ENCODE measurements at places on chromosomes 12 and 14. TPM values are rescaled to one million over a fixed set of nuclear protein-coding genes. Genes with fewer than 3 reads are reported as not detected.
A peak's percentile ranks its signal among the peaks of the same experiment; 100 is the strongest.

TMEM132D gene
- under 0.01 TPM for total RNA-seq

DNA sequence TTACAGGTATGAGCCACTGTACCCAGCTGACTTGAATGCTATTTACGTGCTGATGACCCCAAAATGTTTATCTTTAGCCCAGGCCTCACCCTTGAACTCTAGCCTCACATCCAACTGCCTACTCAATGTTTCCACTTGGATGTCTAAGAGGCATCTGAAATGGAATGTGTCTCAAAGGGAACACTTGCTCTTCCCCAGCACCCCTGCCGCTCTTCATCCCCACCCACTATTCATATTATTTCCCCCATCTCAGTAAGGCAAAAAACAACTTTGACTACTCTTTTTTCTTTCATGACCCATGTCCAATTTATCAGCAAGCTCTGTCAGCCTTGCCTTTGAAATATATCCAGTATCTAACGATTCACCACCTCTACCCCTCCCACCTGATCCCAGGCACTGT lies 204.6 kb downstream of the PAWR start:
- no peak for DNase-seq

DNA sequence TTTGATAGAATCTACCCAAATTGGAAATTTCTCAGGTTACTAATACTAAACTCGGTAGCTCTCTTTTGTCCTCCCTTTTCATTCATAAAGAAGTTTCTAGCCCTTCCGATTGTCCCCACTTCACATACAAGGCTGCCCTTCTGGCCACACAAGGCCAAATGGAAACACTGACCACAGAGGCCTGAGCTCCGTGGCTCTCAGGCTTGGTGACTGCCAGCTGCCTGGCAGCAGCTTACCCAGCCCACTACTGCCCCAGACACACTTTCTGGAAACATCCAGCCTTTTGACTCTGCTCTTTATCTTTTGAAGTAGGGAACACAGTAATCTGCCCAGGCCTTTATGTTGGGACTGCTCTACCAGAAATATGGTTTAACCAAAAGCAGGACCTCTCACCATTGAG lies 167.2 kb downstream of the GCH1 start:
- no peak for DNase-seq

PRPH gene
- 40.5 TPM for total RNA-seq

- no peak for DNase-seq
Measured at GRCh38 chr14:86915406-86915805, 1077.6 kb downstream of the GALC start.

PPP1R36 gene
- 2.2 TPM for total RNA-seq

CCDC177 gene
- total RNA-seq = not detected

NR1H4 gene
- not detected for total RNA-seq

VWF gene
- 64.2 TPM for total RNA-seq

TSPAN9 gene
- total RNA-seq = 18.2 TPM

DNA sequence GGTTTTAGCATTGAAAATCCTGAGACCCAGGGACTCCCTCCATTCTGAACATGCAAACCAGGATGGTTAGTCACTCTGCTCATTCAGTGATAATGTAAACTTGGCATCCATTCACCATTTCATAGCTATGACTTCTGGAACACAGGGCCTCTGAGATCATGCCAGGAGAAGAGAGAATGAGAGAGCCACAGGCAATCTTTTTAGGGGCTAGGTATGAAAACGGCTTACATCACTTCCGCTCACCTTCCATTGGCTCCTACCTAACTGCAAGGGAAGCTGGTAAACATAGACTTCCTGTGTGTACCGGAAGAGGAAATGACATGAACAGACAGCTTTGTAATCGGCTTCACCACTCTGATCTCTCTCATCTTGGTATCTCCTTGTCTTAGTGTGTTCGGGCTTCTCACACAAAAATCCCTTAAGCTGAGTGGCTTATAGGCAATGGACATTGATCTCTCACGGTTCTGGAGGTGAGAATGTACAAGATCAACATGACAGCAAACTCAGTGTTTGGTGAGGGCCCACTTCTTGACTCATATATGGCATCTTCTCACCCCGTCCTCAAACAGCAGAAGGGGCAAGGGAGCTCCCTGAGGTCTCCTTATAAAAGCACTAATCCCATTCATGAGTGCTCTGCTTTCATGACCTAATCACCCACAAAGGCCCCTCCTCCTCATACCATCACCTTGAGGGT lies 465.9 kb upstream of the TBX3 start:
- DNase-seq = no peak

ASPG gene
- total RNA-seq = not detected

GRCh38 chr14:67410313-67410712 lies 1.7 kb downstream of the PLEK2 start:
- peak; percentile 36 for DNase-seq

GRCh38 chr14:93231129-93231979 lies 24.3 kb downstream of the UBR7 start:
- DNase-seq = no peak

C12orf54 gene
- total RNA-seq = 1.2 TPM

- DNase-seq = peak; percentile 82
Measured at GRCh38 chr12:12899530-12900380, 8.4 kb downstream of the GPRC5A start.

GRCh38 chr14:29705801-29706200 lies 221.8 kb downstream of the PRKD1 start:
- DNase-seq = no peak

SLC38A4 gene
- 1.3 TPM for total RNA-seq

- DNase-seq = no peak
Measured at GRCh38 chr14:71060825-71061455, 153.7 kb downstream of the PCNX1 start.

DNA sequence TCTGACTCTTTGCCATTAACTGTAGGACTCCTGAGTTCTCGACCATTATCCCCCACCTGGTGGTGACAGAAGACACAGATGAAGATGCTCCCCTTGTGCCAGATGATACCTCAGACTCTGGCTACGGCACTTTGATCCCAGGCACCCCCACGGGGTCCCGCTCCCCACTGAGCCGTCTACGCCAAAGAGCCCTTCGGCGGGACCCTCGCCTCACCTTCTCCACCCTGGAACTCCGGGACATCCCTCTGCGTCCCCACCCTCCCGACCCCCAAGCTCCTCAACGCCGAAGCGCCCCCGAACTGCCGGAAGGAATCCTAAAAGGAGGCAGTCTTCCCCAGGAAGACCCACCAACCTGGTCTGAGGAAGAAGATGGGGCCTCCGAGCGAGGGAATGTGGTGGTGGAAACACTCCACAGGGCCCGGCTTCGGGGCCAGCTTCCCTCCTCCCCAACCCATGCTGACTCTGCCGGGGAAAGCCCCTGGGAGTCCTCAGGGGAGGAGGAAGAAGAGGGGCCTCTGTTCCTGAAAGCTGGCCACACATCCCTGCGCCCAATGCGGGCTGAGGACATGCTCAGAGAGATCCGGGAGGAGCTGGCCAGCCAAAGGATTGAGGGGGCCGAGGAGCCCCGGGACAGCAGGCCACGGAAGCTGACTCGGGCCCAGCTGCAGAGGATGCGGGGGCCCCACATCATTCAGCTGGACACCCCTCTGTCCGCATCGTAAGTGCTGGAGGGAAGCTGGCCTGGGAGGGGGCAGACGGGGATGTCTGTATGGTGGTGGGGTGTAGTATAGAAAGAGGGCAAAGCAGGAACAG lies 14.4 kb downstream of the TNFRSF1A start:
- DNase-seq = no peak

GRCh38 chr12:108778053-108778452 lies 46.7 kb upstream of the CORO1C start:
- DNase-seq = no peak

RARG gene
- total RNA-seq = 17.2 TPM

DNA sequence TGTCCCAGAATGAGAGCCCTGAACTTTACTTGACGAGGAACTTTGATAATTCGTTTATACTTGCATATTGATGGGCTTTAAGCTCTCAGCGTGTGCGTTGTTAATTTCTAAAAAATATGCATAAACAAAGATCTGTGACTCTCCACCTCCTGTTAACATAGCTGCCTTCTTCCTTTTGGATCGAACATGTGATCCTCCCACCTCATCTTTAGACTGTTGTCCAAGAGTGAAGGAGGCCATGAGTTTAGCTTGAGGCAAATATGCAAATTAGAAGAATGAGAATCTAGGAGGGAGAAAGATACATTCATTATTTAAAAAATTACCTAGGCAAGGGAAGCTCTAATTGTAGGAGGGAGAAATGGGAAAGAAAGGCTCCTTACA lies 617 bp downstream of the TTC8 start:
- DNase-seq = no peak

- DNase-seq = no peak
Measured at GRCh38 chr14:64069634-64070359, 217.0 kb downstream of the SYNE2 start.

GRCh38 chr14:66360366-66360926 lies 125.7 kb upstream of the CCDC196 start:
- DNase-seq = no peak

CCNB1IP1 gene
- 44.0 TPM for total RNA-seq

DNA sequence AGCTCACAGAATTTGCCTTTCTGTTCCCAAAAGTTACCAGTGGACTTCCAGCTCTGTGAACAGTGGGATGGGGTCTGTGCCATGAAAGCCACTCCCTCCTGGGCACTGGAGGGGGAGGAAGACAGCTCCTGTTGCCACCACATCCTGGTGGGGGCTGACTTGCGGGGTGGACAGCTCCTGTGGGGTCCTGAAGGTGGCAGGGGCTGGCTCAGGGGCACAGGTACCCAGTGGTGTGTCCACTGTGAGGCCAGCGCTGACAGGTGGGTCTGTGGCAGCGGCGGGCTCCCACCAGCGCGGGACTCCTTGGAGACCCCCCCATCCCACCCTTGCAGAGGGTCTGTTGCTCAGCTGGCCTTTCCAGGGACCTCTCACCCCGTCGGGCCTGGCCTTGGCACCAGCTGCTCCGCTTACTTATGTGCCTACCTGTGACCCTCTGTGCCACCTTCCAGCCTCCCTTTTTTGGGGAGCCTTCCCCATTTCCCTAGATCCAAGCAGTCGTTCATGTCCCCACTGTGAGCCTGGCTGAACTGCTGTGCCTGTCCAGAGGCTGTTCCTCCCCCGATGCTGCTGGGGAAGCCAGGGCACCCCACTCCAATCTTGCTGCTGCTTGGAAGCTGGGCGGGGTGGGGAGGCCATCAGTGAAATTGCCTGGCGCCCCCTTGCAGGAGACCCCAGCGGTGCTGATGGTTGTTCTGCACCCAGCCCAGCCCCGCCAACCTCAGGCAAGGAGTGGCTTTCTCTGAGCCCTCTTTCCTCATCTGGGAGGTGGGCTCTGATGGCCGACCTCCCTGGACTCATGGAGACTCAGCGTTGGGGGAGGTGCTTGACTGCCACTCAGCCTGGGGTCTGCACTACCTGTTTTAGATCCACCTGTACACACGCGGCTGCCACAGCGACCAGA lies 2.2 kb downstream of the TEDC1 start:
- peak; percentile 64 for DNase-seq

ETFBKMT gene
- 3.1 TPM for total RNA-seq

NPFF gene
- not detected for total RNA-seq

DNA sequence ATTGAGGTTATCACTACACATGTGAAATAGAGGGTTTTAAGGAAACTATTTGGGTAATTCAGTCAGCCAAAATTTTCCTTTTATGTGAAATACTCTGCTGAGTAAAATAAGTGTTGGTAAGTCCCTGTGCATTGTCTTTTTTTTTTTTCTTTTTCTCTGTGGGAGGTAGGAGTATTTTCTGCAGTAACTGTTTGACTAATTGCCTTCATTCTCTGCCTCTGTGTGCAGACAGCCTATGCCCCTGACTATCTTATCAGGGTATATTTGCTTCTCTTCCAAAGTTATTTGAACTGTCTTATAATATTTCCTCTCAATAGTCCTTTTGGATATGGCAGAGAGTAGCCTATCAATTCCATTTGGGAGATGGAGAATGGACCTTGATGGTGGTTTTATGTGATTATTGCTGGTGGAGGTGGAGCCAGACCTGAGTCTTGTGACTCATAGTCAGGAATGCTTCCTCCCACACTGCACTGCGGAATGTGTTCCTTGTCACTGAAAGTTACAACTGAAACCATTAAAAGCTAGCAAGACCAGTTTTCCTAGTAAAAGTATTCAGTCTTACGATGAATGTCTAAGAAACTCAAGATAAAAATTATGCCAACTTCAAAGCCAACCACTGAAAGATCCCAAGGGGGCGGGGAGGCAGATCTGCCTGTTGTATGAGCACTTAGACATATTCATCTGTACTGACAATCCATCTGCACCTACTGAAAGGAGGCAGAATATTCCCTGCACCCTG lies 40.9 kb upstream of the STXBP6 start:
- no peak for DNase-seq

LRFN5 gene
- 6.1 TPM for total RNA-seq

DNA sequence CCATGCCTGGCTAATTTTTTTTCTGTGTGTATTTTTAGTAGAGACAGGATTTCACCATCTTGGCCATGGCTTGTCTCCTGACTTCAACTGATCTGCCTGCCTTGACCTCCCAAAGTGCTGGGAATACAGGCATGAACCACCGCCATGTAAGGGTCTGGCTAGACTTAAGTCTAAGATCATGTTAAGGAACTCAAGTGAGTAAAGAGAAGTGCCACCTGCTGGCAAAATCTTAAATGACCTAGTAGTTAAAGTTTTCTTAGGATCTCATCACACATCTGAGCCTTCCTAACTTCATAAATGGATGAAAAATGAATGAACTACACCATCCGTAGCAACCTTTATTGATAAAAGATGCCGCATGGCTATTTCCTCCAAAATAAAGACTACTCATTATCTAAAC lies 1.7 kb upstream of the C12orf56 start:
- DNase-seq = no peak

A2M gene
- 271 TPM for total RNA-seq

DNA sequence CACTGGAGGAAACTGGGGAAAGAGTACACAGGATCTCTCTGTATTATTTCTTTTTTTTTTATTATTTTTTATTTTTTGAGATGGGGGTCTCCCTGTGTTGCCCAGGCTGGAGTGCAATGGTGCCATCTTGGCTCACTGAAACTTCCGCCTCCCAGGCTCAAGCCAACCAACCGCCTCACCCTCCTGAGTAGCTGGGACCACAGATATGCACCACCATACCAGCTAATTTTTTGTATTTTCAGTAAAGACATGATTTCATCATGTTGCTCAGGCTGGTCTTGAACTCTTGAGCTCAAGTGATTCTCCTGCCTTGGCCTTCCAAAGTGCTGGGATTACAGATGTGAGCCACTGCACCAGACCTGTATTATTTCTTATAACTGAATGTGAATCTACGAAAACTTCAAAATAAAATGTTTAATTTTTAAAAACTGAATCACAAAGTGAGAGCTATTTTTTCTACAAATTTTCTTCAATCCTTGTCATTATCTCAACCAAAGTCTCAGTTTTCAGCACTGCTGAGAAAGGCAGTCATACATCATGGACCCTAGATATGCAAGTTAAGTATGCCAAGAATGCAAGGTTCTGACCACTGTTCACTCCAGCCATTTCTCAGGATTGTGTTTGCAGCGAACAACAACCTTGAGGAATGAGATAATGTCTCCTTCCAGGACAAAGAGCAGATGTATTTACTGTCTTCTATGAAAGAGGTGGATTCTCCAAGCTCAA lies 2.4 kb downstream of the EAPP start:
- DNase-seq = no peak

IAPP gene
- not detected for total RNA-seq

BLOC1S1 gene
- 279 TPM for total RNA-seq

- DNase-seq = no peak
Measured at GRCh38 chr14:31024010-31024480, 1.4 kb upstream of the AP4S1 start.

GRCh38 chr14:98444077-98444476 lies 827.9 kb downstream of the BCL11B start:
- no peak for DNase-seq

All from sigmoid colon (tissue), 7 donors.